ENCODE measurements at places on chromosomes 4 and X. TPM values are rescaled to one million over a fixed set of nuclear protein-coding genes. Genes with fewer than 3 reads are reported as not detected.

Gene NR3C2
- 1.2 TPM for total RNA-seq

Gene RGN
- total RNA-seq: not detected

Gene MTM1
- total RNA-seq: 16.3 TPM

Gene ATP8A1
- total RNA-seq: 0.67 TPM

Gene TRIM60
- not detected for total RNA-seq

Gene RNF212
- total RNA-seq: 0.33 TPM

Gene RHOXF2B
- not detected for total RNA-seq

All from mammary epithelial cell (primary cell).